ENCODE measurements at places on chromosomes 13 and 19.

GRCh38 chr13:95956589-95957148, 96.5 kb downstream of the UGGT2 start:
- no peak for DNase-seq

- DNase-seq = no peak
These were observed 381.5 kb downstream of the MYO16 start for GRCh38 chr13:109010912-109011311.

DNA sequence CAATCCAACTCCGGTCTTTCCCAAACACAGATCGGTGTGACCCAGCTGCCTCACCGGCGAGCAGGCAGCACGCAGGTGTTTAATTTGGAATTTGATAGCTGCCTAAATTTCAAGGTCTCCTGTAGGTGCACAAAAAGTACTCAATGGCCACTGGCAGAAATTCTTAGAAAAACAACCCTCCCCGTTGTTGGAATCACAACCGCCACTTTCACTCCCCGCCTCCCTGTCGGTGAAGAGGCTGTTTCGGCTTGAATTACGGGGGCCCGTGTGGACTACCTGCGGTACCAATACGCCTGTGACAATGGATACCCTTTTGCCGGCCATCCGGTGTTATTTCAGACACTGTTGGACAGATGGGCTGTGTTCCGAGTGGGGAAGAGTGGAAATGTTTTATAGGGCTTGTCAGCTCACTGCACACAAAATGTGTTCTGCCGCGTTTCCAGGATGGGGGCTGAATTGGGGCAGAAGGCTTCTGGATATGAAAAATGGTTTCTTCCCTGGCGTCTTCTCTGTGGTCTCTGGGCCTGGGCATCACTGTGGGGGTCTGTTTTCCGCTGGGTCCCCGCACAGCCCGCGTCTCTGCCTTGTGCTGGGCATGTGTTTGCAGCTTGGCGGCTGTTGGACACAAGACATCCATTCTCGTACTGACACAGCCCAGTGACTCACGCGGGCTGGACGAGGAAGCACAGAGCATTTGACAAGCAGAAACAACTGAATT, 45.4 kb downstream of the ZIC5 start:
- no peak for DNase-seq

DNA sequence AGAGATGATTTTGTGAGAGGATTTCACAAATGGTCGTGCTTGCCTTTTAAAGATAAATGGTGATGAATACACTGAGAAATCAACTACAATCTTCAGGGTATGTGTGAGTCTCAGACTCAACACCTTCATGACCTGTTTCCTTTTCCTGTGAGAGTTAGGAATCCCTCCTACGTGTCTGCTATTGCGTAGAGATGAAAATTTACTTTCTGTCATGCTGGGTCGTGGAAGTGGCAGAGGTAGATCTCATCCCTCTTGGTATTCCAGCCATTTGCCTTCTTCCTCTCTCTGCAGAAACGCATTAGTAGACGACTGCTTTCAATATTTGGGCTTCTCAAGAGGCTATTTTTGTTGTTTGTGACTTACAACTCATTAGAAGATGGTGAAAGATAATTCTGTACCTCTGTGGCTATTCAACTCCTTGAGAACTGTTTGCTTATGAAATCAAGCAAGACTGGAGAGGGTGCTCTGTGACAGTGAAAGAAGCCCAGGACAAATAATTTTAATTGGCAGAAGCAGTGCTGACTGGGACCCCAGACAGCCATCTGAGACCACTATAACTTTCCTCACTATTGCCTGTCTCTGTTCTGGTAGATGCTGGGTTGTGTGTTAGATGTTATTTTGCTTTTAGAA, 233.1 kb downstream of the LACC1 start:
- no peak for DNase-seq

GRCh38 chr13:48258002-48258401, 25.0 kb downstream of the ITM2B start:
- no peak for DNase-seq

- no peak for DNase-seq
These were observed 89.2 kb downstream of the DHRS12 start for GRCh38 chr13:51714663-51715168.

Measured in stimulated activated CD4-positive, alpha-beta T cell treated with anti-CD3 and anti-CD28 coated beads, Interleukin-2, amount 100 ng/mL, for 48 hours (primary cell).